Stimulated activated CD8-positive, alpha-beta memory T cell treated with anti-CD3 and anti-CD28 coated beads, Interleukin-7, amount 100 ng/mL, for 24 hours (primary cell): ENCODE measurements at places on chromosomes 3 and 15.

GRCh38 chr15:69852916-69853315 lies 244.8 kb downstream of the TLE3 start:
- DNase-seq: no peak

GRCh38 chr3:46660543-46661523 lies 32.6 kb downstream of the ALS2CL start:
- no peak for DNase-seq

DNA sequence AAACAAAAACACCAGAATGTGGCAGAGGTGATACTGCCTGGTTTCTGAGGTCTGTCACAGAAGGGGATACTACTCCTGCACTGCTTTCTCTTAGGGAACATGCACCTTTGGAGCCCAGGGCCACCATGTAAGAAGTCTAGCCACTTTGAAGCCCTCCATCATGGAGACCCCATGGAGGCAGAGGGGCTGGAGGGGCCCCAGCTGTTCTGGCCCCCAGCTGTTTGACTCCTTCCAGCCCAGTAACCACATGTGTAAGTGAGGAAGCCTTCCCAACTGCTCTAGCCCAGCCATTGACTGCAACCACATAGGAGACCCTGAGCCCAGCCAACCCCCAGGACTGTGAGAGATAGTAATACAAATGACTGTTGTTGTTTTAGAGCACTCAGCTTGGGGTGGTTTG lies 9.0 kb upstream of the IGDCC4 start:
- no peak for DNase-seq

DNA sequence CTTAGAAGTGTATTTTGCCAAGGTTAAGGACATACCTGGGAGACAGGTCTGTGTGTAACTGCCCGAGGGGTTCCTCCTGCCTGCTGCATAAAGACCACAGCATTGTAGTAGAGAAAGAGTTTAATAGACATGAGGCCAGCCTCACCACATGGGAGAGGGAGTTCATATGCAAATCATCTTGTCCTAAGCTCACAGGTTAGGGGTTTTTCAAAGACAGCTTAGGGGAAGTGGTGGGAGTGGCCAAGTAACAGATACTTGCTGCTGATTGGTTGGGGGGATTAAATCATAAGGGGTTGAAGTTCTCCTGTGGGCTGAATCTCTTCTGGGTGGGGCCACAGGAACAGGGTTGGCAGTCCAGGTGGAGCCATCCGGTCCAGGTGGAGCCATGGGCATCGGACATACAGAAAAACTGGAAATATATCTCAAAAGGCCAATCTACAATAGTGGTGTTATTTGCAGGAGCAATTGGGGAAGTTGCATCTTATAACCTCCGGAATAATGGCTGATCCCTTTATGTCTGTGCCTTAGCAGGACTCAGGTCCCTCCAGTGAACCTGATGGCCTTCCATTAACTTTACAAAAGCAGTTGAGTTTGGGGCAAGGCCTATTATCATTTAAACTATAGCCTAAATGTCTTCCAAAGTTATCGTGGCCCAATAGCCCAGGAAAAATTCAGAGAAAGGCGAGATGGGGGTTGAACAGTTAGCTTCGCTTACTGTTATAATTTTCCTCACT lies 86.0 kb upstream of the MFGE8 start:
- no peak for DNase-seq

DNA sequence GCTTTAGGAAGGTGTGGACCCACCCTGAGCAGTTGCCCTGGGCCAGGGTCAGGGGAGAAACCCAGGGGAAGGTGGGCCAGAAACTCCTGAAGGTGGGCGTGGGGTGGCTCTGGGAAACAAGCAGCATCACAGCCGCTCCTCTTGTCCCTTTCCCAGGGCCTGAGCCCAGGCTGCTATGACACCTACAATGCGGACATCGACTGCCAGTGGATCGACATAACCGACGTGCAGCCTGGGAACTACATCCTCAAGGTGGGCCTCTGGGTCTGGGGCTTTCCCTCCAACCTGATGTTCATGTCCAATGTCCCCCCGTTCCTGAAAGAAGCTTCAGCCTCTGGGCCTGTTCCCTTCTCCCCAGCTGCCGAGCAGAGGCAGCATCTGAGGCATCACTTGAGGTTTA lies 21.4 kb downstream of the LOXL1 start:
- DNase-seq: no peak

GRCh38 chr3:171459137-171459941 lies 866 bp downstream of the TNIK start:
- no peak for DNase-seq

DNA sequence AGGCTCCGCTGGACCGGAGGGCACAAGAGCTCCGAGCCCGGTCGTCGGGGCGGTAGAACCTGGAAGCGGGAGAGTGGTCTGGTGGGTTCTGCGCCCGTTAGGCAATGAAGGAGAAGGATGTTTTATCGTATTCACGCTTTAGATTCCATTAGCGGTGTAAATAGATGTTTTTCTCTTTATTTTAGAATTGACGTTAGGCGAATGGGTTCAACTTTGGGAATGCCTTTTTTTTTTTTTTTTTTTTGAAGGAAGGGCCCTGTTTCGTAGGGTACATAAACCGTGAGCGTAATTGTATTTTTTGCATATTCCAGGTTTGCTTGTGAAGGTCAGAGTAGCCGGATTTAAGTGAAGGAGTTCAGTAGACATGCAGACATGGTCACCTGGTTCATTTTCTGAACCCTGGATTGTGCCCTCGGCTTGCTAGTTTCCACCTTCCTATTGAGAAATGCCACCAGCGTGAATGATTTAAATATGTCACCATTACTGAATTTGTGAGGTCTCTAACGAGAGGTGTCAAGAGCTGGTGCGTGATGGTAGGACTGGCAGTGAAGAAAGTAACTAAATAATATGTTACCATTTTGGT lies 808 bp downstream of the RBM6 start:
- no peak for DNase-seq

- DNase-seq: no peak
These were observed 145.4 kb downstream of the NUP210 start for GRCh38 chr3:13274551-13275332.

- no peak for DNase-seq
These were observed 34.8 kb upstream of the CHRNB4 start for GRCh38 chr15:78675617-78676360.

- no peak for DNase-seq
These were observed 54.6 kb downstream of the CCR3 start for GRCh38 chr3:46296826-46297225.

- no peak for DNase-seq
These were observed 11.7 kb downstream of the ABCC5 start for GRCh38 chr3:184005941-184006507.

DNA sequence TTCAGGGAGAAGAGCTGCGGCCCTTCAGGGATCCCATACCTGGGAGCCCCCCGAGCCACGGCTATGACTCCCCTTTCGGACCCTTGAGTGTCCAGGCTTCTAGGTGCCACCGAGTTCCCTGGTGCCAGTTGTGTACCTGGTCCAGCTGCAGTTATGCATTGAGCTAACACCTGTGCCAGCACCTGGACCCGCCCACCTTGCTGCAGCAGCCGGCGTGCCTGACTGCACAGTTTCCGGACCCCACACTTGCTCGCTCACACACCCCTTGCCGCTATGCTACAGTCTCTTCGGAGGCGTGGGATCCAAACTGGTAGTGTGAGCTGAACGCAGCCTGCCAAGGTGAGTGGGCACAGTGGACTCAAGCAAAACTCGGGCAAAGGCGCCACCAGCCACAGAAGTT lies 284.5 kb upstream of the ROBO1 start:
- DNase-seq: no peak

DNA sequence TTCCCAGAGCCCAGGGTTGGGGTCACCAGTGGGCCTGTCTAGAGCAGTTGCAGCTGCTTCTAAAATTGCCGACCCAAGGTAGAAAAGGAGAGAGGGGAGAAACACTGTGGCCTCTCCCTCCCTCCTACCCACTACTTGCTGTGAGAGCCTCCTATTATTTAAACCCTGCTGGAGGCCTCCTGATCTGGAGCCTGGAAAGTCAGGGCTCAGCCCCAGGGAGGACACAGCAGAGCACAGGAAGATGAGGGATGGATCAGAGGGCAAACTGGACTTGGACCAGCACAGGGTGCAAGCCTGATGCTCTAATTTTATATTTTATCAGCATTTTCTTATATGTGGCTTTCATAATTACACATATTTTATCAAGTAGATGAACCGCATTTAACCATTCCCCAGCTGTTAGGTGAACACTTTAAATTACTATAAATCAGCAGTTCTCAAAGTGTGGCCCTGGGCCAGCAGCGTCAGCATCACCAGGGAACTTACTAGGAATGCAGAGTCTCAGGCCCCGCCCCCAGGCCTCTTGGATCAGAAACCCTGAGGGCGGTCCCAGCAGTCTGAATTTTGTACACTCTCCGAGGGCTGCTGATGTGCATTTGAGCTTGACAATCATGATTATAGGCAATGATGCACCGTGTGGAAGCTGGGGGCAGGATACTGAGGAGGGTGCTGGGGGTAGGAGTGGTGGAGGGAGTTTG lies 26.7 kb downstream of the SMAD3 start:
- DNase-seq: no peak

DNA sequence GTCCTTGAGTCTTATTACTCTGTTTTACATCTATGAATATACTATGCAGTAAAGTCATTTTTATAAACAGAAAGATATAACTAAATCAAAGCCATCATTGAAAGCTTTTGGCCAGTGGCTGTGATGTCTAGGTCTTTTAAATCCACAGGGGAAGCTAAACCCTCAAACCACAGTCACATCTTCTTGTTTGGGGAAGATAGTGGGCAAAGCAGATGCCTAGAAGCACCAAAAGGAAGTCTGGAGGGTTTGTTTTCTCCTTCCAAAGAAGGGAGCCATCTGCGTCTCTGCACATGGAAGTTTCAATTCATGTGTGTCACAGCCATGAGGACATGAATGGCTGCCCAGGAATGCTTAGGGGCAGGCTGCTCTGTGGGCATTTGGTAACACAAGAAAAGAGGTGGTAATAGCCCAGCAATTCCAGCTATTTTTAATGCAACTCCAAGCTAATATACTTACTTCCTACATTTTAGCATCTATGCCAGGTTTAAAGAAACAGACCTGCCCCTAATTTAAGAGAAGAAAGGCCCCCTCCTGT lies 322.2 kb downstream of the SLC9A9 start:
- no peak for DNase-seq

DNA sequence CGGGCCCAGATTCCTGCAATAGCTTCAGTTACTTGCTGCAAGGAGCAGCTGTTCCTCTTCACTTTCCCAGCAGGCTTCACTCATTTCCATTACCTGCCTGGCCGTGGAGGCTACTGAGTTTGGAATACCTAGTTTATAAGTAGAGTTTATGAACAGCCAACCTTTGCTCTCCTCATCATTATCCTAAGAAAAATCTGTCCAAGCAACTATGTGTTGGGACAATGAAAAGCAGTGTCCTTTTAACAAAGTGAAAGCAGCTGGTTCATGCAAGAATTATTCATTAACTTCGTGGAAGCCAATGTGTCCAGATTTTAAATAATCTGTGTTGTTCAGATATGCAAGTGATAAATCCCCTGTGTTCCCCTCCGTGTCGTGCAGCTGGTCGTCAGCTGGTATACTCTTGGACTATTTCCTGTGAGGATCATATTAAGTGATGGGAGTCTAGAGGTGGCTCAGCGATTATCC lies 39.3 kb upstream of the SSR3 start:
- DNase-seq: no peak

DNA sequence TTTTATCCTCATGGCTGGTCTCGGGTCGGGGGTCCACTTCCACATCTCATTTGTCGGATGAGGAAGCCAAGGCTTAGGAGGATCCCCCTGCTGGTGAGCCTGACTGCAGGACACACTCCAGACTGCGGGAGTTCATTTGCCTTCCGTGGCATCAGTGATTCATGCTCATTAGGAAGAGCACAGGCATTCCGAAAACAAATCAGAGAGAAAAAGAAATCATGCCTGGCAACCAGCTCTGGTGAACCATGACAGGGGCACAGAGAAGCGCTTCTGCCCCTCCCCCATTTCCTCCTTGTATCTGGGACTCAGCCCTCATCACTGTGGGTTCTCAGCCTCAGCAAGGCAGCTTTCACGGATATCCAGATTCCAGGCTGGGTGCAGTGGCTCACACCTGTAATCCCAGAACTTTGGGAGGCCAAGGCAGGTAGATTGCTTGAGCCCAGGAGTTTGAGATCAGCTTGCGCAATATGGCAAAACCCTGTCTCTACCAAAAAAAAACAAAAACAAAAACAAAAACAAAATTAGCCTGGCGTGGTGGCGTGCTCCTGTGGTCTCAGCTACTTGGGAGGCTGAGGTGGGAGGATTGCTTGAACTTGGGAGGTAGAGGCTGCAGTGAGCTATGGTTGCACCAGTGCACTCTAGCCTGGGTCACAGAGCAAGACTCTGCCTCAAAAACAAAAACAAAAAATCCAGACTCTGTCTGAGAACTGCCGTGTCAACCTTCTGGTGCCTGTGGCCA lies 28.4 kb downstream of the IRAK2 start:
- no peak for DNase-seq

DNA sequence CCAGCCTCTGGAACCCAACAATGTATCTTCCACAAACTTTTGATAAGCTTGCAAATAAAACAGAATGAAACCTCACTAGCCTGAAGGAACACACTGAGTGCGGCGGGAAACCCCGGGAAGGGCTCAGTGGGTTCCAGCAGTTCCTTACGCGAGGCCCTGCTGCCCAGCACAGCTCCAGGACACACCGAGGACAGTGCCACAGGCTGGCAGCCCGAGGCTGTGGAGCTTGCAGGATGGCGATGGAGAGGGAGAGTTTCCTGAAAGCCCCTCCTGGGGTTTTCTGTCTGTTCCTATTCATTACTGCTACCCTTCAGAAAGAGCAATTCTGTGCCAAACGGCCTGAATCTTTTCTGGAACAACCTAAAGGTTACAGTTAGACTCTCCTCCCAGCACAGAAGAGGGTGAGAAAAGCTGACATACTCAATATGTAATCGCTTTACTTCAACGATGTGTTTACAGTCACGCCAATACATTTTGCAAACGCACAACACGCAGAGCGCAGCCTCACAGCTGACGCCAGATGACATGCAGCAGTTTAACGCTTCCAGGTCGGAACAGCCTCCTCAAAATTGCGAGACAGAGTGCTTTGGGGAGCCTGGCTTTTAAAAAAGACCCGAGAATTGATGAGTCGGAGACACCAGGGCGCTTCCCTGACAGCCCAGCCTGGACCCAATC lies 57.1 kb upstream of the RPL32 start:
- no peak for DNase-seq

- no peak for DNase-seq
These were observed 353.9 kb upstream of the TGFBR2 start for GRCh38 chr3:30252474-30252873.

- no peak for DNase-seq
These were observed 106.2 kb upstream of the MCTP2 start for GRCh38 chr15:94125156-94125555.

DNA sequence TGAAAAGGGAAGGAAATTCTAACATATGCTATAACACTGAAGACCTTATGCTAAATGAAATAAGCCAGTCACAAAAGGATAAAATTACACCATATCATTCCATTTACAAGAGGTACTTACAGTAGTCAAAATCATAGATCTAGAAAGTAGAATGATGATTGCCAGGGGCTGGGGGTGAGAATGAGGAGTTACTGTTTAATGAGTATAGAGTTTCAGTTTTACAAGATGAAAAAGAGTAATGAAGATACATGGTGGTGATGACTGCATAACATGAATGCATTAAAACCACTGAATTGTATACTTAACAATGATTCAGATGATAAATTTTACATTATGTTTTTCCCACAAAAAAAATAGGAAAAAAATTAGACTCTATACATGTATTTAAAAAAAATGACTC lies 152.6 kb downstream of the SCAPER start:
- DNase-seq: no peak
